T-helper 2 cell (primary cell): ENCODE measurements at places on chromosomes 7 and 10.

DNA sequence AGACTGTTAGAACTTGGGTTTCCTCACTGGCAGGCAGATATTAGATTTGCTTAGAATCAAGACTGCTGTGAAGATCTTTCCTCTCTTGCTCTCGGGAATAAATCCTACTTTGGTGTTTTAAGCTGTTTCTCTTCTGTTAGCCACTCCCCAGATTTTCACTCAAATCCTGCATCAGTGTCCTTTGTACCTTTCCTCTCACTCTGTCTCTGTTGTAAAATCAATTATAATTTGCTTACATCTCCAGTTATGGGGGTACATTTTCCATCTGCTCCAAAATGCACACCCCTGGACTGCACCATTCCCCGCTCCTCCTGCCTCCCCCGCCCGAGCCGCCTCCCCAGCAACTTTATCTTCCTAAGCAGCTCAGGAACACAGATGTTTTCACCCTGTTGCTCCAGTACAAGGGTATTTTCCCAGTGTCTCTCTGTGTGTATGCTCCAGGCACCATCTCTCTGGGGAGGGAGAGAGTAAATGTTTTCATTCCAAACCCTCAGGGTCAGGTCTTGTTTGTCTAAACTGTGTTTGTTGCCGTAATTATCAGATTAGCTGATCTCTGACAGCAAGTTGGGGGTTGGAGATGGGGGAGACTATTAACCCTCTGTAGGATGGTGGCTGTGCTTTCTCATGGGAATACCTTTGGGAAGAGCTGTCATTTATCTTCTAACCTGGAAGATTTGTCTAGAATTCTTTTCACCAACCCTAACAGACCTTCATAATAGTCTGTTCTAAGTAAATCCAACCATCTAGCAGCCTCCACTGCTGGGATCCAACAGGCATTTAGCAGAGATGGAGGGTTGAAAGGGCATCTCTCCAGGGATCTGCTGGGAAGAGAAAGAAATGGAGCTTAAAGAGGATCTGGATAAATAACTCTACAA is 20.4 kb upstream of the GOT1 start:
- DNase-seq, result no peak

DNA sequence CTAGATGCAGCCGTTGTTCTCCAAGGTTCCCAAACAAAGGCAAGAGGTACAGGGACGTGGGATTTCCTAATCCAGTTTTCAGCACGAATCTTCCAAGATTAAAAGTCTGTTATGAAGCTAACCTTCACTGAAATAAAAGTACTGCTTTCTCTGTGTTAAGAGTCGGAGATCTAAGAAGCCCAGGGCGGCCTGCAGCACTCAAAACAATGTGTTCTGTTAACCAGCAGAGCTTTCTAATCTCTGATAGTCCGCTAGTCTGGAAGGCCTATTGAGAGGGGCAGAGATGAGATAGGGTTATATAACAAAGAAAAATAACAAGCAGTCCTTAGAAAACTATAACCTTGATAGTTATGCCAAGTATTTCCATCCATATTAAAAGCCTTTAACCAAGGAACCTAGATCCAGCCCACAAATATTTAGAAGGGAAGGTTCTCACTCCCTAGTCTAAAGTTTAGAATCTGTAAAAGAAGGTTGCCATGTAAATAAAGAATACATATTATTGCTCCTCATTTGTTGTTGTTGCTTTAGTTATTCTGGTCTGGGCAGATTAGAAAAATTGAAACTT is 106.3 kb upstream of the SVIL start:
- no peak for DNase-seq

DNA sequence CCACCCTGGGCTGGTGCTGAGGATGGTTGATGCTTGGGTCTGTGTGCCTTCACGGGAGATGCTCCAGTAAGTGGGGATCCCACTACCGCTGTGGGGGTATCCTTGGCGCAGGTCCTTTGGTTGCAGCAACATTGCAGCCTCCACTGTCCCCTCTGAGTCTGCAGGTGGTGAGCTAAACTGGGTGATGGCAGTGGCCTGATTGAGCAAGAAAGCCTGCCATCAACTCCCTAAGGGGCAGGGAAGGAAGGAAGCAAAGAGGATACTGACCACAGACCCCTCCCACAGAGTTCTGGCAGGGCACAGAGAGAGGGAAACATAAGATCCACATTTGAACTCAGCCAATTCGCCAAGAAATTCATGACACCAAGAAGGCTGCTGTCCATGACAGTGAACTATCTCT is 43.2 kb downstream of the MYO1G start:
- DNase-seq, result no peak

DNA sequence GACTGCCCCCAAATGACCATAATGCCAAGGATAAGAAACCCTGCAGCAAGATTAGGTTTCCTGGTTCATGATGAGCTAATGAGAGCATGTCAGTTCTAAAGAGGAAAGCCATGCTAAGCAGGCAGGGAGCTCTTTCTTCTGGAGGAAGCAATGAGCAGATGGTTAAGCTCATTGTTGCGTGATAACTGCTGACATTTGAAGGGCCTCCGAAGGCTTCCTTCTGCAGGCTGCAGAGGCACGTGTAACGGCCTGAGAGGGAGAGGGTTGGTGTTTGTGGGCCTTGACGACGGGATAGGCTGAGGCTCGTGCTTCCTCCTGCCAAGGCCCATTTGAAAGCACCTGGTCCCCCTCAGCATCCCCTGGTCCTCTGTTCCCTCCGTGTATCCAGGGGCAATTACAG is 63.5 kb upstream of the BTBD16 start:
- DNase-seq, result no peak

GRCh38 chr10:66719483-66719882 is 206.4 kb upstream of the LRRTM3 start:
- no peak for DNase-seq

GRCh38 chr7:136210079-136210478 is 232.9 kb upstream of the MTPN start:
- DNase-seq, result no peak

DNA sequence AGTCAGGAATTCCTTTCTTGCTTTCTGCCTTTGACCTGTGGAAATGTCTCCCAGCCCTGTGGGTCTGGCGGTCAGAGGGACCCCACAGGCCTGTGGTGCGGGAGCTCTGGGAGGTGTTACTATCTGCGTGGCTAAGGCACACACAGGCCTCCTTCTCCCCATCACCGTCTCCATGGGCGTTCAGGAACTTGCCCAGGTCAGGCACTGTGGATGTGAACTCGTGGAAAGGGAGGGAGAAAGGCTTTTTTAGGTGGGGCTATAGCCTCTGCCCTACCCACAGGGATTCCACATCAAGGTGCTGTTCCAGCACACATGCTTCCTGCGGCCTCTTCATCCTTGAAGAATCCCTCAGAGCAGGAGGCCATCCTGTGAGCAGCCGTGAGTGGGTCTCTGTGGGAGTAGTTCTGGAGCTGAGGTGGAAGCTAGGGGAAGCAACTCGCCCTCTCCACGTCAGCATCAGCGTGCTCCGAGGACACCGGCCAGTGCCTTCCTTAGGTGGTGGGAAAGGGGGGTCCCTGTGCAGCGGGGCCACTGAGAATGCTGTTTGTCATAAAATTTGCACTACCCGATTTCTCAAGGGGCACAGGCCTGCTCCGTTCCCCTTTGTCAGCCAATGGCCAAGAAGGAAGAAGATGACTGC is 7.5 kb upstream of the ATP6V0E2 start:
- DNase-seq, result no peak

- no peak for DNase-seq
Measured at GRCh38 chr7:27647046-27647445, 15.6 kb downstream of the HIBADH start.

DNA sequence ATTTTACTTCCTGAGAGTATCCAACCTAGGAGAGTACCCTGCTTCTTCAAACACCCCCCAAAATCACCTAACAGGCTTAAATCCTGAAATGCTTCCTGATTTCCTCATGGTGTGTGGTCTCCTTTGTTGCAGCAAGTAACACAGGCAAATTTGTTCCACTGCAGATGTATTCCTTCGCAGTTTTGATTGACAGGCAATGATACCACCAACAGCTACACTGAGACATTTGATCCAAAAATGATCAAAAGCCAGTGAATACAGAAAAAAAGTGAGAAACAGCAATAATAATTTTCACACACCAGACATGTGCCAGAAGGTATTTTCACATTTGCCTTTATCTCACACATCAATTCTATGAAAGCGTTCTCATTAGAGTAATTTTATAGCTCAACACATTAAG is 95.9 kb downstream of the HERPUD2 start:
- no peak for DNase-seq

GRCh38 chr10:45564303-45564959 is 108.1 kb downstream of the ZFAND4 start:
- DNase-seq, result no peak

DNA sequence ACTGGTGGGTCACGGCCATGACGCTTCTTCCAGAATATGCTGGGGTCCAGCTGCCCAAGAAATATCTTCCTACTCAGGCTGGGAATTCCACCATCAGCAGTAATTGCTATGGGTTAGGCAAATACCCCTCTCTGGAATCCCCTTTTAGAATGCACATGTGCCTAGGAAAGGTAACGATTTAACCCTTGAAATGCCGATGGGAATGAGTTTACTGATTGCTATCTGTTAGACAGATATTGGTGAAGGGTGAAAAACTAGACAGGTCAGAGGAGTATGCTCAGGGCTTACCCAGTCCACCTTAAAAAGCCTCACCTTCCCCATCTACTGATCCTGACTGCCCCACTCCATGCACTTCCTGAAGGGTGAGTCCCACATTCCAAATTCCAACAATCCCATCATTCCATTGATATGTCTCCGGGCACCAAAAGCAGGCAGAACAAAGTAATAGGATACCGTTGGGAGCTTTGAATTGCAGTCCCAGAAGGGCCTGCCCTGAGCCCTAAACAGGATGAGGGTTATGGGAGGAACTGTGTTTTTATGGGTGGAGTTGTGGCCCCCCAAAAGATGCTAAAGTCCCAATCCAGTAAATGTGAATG is 59.3 kb downstream of the DLG5 start:
- no peak for DNase-seq

- no peak for DNase-seq
Measured at GRCh38 chr10:48599830-48600134, 5.1 kb downstream of the ARHGAP22 start.

DNA sequence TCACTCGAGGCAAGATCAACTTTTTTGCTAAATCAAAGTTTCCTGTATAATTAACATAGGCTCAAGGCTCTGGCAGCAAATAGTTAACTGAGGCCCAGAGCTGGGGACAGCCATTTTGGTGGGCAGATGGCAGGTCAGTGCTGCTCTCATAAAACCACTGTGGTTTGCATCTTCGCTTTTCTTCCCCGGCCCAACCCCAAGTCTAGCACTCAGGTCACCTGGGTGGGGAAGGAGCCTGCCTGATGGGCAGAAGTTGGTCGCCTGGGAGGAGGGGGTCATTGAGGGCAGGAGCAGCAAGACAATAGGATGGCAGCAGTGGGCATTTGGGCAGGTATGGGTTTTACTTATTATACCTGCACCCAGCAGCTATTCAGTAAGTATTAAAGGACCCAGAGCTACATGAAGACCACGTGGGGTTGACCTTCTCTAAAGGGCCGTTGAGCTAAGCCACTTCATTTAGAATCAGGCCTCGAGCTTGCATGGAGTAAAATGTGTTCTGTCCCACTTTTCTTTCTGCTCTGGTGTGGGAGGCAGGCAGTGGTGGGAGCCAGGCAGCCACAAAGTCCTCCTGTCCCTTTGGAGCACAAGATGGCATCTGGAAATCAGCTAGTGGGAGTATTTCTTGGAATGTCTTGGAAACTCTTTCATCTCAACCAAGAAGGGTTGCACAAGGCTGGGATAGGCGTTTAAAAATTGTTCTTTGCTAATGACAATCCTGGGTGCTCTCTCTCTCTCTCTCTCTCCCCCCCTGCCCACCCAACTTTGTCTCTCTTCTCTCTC is 133.4 kb downstream of the SPAG6 start:
- no peak for DNase-seq
